ENCODE measurements at places on chromosomes 1 and 21.

GRCh38 chr1:30250338-30250983 is 472.9 kb downstream of the MATN1 start:
- no peak for DNase-seq

DNA sequence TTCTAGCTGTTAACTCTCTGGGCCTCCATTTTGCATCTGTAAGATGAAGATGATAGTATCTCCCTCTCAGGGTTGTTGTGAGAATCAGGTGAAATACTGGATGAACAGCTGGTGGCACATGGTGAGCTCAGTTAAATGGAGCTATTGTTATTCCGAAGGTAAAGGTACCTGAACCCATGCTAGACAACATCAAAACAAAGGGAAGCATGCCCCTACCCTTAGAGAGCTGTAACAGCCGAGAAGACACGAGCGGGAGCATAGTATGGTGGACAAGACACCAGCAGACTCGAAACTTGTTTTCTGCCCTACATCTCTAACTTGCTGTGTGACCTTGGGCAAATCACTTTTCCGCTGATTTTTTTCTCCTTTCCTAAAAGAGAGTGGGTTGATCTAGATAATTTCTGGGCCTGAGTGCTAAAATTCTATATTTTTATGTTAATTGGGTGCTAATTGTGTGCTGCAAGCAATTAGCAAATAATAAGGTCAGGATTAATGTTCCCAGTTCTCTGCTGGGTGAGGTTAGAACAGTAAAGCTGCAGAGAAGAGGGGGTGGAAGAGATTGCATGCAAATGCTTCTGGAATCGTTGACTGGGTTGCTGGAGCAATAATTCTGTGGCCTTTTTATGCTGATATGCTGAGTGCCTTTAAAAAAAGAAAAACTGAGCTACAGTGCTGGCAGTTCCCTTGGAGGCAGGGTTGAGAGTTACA is 10.8 kb downstream of the TMEM200B start:
- no peak for DNase-seq

- no peak for DNase-seq
Measured at GRCh38 chr1:91383456-91383855, 21.2 kb downstream of the HFM1 start.

DNA sequence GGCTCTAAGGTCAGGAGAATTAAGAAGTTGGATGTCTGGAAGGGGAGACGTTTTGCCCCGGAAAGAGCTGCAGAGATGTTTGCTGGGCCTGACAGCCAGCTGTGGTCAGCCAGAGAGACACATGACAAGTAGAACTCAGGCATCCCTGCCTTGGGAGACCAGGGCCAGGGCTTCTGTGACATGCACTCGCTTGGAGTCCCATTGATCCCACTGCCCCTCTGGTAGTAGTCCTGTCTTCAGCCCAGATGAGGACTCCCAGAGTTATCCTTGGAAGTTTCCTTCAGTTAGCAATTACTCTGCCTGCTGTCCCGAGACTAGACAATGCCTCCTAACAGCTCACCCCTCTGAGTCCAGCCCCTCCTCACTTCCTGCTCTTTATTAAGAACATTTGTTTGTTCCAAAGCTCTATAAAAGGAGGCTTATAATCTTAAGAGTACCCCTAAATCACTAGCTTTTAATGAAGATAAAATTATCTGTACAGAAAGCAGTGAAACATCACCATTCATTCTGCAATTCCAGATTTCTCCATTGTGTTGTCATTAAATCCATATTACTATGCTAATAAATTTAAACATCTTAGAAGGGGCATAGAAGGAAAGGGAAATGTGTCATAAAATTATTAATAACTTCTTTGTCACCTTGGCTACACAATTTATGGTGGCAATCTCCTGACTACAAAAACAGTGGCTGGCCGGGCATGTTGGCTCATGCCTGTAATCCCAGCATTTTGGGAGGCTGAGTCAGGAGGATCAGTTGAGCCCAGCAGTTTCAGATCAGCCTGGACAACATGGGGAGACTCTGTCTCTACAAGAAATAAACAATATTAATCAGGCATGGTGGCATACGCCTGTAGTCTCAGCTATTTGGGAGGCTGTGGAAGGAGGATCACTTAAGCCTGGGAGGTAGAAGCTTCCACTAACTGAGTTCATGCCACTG is 94.2 kb downstream of the KCNK1 start:
- DNase-seq = no peak

GRCh38 chr1:43214501-43215444 is 42.6 kb downstream of the CFAP57 start:
- DNase-seq = no peak

GRCh38 chr1:18557621-18558465 is 72.8 kb upstream of the PAX7 start:
- DNase-seq = no peak

- no peak for DNase-seq
Measured at GRCh38 chr1:6488602-6489382, 2.7 kb downstream of the PLEKHG5 start.

DNA sequence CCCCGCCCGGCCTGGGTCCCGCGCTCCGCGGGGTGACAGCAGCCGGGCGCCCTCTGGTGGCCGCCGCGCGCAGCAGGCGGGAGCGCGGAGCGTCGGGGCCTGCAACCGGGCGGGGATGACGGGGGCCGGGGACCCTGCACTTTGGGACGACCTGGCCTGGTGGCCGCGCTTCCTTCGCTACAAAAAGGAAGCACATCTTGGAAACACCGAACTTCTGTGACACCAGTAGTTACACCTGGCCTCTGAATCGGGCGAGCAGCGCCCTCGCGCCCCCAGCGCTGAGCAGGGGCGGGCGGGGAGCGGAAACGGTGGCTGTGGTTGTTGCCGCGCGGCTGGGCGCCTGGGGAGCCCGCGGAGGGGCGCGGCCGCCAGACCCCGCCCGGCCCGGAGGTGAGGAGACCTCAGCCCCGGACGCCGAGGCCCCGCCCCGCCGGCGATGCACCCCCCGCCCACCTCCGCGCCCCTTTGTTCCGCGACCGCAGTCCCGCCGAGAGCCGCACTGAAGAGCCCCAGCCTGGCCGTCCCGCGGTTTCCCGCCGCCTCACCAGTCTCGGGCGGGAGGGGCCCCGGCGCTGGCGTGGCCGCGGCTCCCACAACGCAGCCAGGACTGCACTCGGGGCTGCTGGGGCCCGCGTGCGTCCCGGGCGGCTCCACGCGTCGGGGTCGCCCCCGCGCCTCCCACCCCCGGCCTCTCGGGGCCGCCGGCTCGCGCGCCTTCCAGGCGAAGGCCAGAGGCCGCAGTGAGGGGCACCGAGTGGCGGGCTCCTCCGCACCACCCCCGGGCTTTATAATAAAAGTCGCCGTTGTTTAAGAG is 59.3 kb downstream of the H3-3A start:
- peak; percentile 78 for DNase-seq

DNA sequence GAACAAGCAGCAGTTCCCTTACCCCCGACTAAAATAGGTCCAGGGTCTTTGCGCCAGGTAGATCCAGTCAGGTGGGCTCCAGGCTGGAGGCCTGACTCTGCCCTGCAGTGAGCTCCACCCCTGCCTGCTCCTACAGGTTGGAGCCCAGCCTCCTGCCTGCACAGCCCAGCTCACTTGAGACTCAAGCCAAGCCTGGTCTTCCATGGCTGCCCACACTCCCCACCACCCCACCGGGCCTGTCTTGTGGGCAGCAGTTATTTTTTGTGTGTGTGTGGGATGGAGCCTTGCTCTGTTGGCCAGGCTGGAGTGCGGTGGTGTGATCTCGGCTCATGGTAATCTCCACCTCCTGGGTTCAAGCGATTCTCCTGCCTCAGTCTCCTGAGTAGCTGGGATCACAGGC is 28.5 kb downstream of the RAP1GAP start:
- no peak for DNase-seq

DNA sequence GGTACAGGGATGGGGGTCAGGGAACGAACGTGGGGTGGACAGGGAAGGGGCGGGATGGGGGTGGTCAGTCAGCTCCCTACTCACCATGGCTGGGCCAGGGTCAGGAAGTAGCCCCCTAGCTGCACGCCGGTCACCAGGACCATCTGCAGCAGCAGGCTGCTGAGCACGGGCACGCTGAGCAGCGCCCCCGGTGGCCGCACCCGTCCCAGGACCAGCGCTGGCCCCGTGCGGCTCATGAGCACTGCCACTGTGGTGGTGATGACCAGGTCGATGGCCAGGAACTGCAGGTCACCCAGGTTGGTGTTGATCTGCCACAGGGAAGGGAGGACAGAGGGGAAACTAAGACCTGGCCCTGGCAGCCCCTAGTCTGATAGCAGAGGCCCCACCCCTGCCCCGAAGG is 6.5 kb upstream of the MFAP2 start:
- no peak for DNase-seq

- DNase-seq = no peak
Measured at GRCh38 chr1:28110555-28110954, 22.1 kb upstream of the EYA3 start.

DNA sequence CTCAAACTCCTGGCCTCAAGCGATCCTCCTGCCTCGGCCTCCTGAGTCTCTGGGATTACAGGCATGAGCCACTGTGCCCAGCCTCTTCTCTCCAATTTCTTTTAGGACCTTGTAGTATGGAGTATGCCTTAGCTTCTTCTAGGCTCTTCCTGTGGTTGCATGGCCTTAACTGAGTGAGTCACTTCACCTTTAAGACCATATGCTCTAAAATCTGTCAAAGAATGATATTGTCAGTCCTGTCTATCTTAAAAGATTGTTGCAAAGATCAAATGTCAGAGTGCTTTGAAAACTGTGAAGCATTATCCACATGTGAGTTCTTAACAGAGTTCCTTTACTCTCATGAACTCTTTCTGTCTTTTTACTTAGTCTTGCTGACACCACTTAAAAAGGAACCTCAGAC is 37.2 kb downstream of the ATP2B4 start:
- no peak for DNase-seq

- no peak for DNase-seq
Measured at GRCh38 chr21:20459838-20460237, 538.4 kb upstream of the NCAM2 start.

DNA sequence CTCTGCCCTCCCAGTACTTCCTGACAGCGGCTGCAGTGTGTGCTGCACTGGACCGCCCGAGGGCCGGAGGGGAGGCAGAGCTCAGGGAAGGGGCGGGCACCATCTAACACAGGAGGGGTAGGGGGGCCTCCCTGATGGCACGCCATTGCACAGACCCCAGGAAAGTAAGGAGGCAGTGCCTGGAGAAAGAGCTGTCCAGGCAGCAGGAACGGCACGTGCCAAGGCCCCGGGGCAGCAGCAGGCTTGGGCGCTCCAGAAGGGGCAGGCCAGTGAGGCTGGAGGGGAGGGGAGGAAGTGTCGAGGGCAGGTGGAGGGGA is 110.7 kb downstream of the CRYAA start:
- no peak for DNase-seq

GRCh38 chr1:24100945-24101737 is 10.8 kb downstream of the MYOM3 start:
- DNase-seq = no peak

- peak; percentile 91 for DNase-seq
Measured at GRCh38 chr1:247103859-247104591, at the start of gene ZNF669. Gene ZNF669 (minus strand): TSS chr1:247104356. CDS start chr1:247104199, 157 bp downstream.

GRCh38 chr1:87151500-87152421 is 176.9 kb upstream of the LMO4 start:
- DNase-seq = peak; percentile 26

DNA sequence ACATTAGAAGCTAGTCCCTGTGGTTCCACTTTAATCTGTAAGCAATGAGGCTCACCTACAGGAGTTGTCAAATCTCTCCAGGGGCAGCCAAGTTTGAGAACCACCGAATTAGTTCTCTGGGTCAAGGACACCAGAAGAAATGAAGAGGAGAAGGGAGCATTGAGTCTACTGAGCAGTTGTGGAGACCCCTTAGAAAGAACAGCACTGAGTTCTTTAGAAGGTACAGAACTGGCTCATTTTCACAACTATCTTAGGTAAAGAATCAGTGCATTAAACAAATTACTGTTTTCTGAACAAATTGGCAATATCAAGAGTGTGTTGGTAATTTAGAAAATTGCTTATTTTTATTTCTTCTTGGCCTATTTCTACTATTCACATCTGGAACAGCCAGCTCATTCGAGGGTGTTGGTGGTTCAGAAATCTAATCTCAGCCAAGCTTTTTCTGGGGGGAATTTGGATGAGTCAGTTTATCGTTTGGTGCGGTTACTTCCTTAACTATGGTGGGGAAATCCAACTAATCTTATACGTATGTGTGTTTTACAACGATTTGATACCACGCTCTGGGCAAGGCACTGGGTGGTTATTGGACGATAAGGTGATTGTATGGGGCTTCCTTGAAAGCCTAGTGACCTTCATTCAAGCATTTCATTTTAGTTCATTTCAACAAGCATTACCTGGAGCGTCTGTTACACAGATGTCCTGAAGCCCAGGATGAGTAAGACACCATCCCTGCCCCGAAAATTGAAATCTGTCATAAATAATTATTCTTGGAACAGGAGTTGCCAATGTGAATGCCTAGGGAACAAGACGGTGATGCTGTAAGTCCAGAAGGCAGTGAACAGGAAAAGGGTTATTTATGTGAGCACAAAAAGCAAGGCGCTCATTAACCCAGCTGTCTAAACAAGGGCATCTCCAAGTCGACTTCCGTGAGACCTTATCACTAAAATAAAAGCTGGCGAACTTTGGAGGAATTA is 52.0 kb upstream of the TMPRSS2 start:
- no peak for DNase-seq

DNA sequence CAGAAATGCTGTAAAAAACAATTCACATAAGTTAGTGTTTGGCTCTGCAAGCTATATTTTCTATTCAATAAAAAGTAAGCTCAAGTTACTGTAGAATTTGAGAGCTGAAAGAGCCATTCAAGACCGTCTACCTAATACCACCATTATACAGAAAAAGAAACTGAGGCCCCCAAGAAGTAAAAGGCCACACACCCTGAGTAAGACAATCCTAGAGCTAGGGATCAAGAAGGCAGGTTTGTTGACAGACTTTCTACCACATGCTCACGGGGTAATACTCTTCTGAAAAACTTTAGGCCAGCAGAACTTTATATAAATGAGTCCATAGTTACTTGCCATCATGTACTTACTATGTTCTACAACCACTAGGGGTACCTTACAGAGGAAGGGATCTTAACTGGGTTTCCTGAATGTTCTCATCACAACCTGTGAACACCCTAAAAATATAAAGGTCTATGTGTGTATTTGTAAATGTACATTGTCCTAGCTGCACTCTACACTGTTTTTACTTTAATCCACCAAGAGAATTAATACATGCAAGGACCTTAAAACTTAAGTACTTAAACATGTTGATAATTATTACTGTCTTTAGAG is 2.7 kb downstream of the PSMG1 start:
- DNase-seq = peak; percentile 42

- DNase-seq = no peak
Measured at GRCh38 chr1:9473032-9473807, 66.0 kb upstream of the SLC25A33 start.

- DNase-seq = no peak
Measured at GRCh38 chr1:61318319-61319125, 236.2 kb downstream of the NFIA start.

- DNase-seq = no peak
Measured at GRCh38 chr1:69842326-69842725, 274.6 kb downstream of the LRRC7 start.

All from natural killer cell (primary cell).